HEK293T (cell line): ENCODE measurements at places on chromosomes 2 and 18.

DNA sequence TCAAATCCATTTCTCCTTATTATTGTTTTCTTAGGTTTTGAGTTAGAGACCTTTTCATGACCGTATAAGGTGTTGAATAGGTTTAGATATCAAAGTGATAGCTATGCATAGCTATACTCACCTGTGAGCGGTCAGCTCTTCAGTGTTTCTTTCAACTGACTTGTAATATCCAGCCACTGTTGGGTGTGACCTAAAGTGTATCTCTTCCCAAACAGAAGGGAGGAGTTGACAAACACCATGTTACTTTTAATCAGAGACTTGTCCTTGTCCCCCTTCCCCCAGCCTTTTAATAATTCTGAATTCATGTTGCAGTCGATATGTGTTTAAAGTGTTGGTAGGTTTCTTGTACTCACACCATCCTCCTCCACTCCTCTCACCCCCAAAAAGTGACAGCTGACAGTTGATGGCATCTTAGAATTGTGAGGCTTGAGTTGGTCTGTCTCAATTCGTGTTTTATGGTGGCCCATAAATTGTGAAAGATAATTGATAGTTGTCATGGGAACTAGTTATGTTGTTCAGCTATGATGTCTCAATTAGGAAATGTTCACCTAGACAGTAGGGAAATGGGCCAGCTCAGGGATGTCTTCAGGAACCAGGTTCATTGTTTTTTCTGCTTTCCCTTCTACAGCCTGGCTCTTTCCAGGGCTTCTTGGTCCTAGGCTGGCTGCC is 12.0 kb downstream of the NEDD4L start:
- DNase-seq: no peak

DNA sequence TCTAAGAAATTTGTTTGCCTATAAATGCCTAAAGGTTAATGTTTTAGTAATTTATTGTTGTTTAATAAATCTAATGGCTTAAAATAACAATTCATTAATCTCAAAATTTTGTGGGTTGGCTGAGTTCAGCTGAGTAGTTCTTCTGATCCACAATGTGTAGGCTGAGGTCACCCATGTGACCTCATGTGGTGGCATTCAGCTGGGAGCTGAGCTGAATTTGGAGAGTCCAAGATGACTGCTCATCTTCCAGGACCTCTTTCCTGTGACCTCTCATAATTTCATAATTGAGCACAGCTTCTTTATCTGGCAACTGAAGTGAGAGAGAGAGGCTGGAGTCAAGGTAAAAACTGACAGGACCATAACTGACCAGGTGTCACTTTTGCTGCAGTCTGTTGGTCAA is 132.4 kb downstream of the TXNL1 start:
- DNase-seq: no peak

DNA sequence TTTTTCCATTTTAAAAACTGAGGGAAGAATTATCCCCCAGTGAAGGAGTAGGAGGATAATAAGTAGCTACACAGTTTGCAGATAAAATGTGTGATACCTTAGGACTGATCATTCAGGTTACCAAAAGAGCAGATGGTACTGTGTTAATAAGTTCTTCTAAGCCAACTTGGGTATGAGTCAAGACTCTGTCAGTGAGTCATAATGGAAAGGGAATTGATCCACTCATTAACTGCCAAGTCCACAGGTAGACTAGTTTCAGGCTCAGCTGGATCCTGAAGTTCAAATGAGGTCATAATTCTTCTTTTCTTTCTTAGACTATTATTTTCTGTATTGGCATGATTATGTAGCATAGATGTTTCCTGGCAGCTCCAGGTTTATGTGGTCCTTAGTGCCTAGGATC is 142.4 kb upstream of the ALPP start:
- no peak for DNase-seq

DNA sequence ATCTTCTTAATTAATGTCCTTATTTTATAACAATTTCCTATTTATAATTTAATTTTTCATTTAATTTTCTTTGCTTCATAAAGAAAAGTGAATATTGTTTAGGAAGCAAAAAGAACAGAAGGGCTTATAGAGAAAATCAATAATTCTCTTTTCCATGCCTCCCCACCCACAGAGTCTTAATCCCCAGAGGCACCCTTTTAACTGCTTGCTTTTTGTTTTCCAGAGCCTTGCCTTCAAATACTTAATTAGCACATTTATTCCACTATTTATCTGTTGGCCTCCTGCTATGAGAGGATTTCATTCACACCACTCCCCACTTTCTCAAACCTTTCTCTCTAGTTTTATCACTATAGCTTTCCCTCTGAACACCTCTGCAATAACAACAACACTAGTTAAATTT is 373.6 kb downstream of the MBD2 start:
- DNase-seq: no peak

DNA sequence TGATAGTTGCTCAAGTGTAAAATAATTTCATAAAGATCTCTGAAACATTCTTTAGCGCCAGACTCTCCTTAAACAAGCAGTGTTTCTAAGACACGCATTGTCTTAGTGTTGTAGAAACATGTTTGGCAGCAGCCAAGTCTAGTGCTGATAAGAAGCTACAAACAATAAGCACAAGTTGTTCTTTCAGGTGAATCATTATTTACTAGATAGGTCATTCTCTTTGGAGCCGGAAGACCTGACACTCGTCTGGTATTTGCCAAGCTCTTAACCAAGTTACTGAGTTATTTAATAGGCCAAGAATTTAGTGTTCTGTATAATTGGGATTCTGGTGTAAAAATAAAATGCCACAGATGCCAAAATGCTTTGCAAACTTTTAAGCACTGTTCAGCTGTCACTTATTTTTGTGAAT is 852.1 kb downstream of the CPS1 start:
- no peak for DNase-seq

- DNase-seq: no peak
These were observed 12.0 kb upstream of the SATB2 start for GRCh38 chr2:199469514-199470360.

DNA sequence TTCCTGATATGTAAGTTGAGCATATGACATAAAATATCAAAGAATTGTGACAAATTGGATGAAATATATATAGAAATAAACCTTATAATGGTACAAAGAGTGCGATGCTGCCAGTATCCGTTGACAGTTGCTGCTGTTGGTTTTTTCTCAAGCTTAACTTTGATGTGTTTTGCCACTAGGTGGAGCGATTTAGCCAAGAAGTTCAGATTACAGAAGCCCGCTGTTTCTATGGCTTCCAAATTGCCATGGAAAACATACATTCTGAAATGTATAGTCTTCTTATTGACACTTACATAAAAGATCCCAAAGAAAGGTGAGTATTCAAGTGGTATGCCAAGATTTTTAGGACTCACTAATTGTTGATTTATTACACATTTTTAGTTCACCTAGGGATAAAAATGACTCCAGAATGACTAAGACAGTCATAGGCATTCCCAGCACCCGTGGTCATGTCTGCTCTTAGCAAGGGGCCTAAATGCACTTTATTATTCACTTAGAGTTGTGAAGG is 2.1 kb downstream of the RRM2 start:
- peak; percentile 46 for DNase-seq

DNA sequence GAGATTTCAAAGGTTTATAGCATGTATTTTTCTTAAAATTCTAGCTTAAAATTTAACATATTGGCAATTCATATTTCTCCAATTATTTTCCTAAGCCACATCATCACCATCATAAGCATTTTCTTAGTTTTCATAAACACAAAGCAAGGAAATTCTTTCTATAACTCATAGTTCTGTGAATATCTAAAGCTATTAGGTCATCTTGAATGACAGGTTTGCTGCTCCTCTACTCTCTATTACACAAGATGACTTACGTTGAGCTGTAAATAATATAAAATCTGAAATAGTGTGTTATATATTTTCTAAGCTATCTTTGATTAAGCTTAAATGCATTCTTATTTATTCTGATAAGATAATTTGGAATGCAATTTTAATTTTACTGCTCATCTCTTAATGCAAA is 984.6 kb upstream of the CNTNAP5 start:
- DNase-seq: no peak

DNA sequence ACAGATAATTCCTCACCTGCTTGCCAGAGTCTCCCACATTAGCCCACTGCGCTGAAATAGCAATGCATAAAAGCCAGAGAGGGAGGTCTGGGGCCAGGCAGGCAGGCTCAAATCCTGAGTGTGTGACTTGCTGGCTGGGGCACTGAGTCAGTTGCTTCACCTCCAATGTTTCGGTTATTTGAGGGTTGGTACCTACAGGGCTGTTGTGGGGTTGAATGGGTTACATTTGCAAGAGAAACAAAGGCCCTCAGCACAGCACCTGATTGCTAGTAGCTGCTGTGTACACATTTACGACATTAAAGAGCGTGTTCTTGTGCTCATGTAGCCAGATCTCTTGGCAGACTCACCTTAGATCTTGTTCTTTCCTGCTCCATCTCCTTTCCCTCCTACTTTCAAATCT is 34.1 kb upstream of the FAM110C start:
- DNase-seq: no peak

- DNase-seq: no peak
These were observed 202.7 kb downstream of the EIPR1 start for GRCh38 chr2:3174626-3175567.

DNA sequence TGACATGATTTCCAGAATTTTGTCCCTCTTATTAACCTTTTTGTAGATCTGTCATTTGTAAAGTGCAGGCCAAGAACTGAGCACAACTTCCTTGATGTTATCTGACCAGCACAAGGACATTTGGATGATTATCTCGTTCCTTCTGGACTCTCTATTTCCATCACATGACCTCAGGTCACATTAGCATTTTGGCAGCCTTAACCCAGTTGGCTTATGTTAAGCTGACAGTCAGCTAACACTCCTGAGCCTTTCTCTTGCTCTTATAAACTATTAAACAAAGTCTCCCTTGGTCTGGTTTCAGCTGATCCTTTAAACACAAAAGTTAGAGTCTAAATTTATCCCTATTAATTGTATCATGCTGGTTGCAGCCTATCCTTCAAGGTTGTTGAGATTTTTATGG is 167.2 kb upstream of the RBBP8 start:
- DNase-seq: no peak

DNA sequence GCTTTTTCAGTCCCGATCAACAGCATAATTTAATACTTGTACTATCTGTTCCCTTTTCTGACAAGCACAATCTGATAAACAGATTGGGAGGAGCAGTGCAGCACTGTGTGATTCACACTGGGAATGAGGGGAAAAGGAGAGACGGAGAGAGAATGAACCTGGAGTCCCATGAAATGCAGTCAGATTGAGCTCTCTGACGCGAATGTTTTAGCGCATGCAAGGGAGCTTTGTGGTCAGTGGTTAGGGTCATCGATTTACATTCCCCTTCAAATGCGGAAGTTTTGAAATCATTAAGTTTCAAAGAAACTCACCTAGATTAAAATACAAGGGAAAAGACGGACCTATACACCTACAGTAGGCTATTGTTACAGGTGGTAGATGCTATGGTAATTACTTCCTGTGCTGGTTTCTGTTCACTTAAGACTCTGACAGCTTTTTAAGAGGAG is 99.6 kb downstream of the KCTD1 start:
- no peak for DNase-seq

DNA sequence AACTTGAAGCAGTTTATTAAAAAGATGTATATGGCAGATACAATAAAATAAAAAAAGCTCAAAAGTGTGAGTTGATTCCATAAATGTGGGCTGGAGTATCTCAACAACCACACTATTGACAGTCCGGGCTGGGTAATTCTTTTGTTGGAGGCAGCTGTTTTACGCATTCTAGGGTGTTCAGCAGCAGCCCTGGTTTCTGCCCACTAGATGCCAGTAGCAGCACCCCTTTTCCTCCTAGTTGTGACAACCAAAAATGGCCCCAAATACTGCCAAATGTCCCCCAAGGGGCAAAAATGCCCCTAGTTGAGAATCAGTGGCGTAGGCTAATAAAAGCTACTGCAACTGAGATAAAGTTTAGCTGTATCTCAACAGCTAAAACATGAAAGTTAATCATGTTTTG is 44.8 kb downstream of the CHMP3 start:
- DNase-seq: no peak

GRCh38 chr2:130286983-130287655 is 55.6 kb upstream of the IMP4 start:
- no peak for DNase-seq

DNA sequence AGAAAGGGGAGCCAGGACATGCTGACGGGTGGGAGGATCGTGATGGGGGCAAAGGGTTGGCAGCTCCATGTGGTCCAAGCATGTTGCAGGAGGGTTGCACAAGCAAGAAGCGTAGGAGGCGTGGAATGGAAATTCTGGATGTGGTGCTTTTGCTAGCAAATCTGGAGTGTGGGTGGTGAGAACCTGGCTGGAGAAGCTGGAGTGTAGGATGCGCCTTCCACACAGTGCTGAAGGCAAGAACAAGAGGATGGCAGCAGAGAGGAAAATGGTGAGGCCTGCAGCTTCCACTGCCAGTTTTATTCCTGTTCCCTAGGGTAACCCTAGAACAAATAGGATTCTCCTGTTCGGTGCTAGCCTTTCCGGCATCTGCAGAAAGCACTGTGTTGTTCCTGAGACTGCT is 22.4 kb downstream of the CREG2 start:
- DNase-seq: no peak

GRCh38 chr2:148965623-148966437 is 72.7 kb upstream of the LYPD6B start:
- no peak for DNase-seq

DNA sequence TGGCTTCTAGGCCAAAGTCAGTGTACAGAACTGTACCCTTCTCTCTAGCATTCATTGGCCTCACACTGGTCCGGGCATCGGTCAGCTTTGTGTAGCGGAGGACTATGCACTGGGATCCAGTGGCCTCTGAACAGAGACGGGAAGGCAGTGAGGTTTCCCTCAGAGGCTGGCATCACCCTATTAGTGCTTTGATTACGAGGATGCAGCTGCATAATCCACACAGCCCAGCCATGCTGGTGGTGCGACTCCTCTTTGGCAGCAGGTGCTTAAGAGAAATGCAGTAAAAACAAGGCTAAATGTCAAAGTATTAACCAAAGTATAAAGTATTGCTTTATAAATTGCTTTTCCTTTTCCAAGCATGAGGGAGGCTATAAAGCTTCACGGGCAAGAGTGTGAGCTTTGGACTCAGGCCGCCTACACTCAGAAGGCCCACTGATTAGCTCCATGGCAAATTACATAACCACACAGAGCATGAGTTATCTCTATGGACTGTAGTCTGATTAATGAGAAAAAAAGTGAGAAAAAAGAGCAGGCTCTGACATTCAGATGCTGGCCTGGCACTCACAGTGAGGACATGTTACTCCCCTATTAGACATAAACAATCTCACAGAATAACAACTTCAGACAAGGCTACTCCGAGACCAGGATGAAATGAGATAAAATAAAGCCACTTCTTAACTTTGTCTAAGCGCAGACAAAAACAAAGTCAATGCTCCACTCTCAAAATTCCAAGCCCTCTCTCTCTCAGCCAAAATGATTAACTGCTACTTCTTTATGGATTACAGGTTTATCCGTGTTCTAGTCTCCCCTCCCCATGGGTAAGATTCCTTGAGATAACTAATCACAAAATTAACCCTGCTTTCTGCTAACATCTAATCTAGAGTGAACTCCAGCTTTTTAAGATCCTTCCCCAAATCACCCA is 6.4 kb upstream of the CRYGC start:
- DNase-seq: no peak

GRCh38 chr2:85924522-85924921 is 35.7 kb upstream of the ST3GAL5 start:
- no peak for DNase-seq
